ENCODE measurements at places on chromosomes 3 and 15.
A peak's percentile ranks its signal among the peaks of the same experiment; 100 is the strongest.

DNA sequence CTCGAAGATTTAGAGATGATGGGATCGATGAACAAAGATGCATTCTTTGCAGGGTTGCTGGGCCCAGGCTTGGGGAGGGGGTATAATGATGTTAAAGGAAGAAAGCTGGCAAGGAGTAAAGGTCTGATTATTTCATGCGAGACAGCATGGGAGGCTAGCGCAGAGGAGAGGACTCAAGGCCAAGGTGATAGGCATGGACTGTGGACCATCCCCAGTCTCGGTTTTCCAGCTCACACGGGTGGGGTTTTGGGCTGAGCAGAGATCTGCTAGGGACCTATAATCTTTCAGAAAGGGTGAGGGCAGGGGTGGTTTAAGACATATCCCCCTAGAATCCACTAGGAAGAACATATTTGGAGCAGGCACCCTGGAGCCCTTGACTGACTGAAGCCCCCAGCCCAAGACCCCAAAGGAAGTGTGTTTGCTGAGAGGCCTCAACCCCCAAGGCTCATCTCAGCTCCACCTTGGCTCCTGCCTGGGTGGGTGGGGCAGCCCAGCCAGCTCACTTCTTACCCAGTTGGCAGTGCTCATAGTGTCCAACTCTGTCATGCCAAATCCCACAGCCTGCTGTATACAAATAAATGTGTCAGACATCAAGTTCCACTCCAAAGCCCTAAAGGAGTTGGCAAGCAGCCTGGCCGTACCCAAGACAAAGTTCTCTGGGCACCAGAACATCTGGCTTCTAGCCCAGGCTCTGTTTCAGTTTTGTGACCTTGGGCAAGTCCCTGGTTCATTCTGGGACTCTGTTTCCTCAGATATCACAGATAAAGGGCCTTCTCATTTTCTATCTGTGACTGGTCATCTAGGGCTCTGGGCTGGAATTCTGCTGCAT is 17.9 kb downstream of the ACSBG1 start:
- no peak for DNase-seq

DNA sequence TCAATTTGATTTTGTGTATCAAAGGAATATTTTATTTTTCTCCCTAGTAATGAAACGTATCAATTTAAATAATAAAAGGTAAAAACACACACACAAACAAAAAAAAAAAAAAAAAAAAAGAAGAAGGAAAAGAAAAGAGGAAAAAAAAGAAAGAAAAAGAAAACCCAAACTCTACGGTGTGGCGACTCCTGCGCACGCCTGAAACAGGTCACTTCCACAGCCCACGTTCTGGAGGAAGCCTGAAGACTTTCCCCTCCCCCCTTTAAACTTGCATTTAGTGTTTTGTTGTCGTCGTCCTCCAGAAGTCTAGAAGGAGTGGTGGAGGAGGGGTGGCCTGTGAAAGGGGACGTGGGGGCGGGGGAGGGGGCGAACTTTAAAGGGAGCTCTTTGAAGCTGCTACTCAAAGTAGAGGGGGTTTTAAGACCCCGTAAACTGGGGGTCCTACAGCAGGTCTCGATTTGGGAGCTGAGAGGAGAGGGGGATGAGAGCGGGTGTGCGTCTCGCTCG is 2.3 kb upstream of the TLE3 start:
- DNase-seq = no peak

DNA sequence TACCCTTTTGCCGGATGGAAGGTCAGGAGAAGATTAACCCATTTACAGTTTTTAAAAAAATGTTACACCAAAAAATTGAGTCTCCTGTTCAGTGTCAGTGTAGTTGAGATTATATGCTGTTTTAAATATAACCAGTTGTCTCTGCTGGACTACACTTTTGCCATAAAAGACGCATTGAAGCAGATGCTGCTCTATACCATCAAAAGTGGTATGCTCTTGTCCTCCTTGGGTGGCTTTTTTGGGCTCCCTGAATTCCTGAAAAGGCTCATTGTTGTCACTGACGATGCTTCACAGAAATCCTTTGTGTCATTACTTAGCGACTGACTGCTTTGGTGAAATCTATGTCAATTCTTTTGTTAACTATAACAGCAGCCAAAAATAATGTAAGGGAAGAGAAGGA is 133.9 kb upstream of the SKOR1 start:
- DNase-seq = no peak

- DNase-seq = no peak
These were observed 71.2 kb upstream of the IQSEC1 start for GRCh38 chr3:13144163-13145023.

DNA sequence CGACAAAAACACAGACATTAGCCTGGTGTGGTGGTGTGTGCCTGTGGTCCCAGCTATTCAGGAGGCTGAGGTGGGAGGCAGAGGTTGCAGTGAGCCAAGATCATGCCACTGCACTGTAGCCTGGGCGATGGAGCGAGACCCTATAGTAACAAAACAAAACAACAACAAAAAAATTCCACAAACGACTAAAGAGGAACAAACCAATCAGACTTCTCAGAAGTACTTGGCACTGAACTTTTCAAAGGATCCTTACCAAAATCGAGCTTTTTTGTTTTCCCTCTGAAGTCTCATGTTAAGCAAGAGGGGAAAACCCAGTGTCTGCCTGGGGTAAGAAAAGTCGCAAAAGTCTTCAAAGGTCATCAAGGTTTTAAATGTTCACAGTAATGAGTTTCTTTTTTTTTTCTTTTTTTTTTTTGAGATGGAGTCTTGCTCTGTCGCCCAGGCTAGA is 30.1 kb upstream of the TFRC start:
- no peak for DNase-seq

- no peak for DNase-seq
These were observed 2.3 kb downstream of the MELTF start for GRCh38 chr3:197027151-197027895.

DNA sequence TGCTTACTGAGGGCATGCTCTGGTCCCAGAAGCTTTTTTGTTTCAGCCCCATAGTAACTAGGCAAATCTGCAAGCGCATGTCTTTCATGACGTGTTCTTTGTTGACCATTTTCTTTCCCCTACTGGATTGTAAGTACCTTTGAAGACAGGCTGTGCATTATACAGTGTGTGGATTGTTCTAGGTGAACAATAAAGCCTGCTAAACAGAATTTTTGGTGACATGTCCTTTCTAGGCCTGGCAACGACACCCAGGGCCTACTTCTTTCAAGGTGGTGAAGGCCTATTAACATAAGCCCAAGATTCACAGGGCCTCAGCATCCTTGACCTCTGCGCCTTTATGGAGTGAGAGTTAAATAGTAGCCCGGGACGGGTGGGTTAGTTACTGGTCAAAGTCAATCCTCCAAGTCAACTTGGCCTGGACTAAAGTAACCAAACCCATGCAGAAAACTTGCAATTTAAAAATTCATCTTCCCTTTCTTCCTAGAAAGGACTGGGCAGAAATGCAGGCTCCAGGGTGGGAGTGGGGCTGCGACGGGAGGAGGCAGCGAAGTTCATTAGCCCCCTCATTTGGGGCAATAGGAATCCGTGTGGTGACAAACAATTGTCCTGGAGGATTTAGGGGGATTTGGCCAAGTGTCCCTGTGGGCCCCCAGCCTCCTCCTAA is 37.6 kb upstream of the TRIM71 start:
- no peak for DNase-seq

DNA sequence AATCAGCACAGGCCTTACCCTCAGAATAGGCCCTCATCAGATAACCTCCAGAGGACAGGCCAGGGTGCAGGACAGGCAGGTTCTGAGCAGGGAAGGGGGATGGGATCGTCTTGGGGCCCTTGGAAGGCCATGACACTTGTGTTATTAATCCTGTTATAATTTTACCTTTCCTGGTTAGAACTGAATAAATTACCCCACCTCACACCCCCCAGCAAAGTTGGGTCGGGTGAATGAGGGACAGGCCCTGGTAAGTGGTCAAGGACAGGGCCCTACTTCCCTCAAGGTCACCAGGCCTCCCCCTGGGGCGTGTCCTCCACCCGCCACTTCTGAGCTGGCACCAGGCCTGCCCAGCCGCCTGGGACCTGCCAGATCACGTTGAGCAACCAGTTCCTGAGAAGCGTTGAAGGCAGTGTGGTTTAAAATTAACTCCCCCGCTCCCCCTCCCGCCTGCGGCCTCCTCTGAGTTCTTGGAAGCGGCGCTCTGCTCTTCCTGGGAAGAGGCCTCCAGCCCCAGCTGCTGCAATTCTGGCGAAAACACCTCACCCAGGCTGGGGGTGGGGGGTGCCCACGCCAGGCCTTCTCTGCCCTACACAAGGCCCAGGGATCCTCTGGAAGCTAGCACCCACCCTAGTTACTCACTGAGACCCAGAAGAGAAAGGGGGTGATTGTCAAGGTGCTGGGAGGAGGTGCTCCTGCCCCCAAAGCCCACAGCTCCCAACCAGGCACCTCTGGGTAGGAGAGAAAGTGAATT is 10.6 kb downstream of the CISH start:
- peak; percentile 65 for DNase-seq

- no peak for DNase-seq
These were observed 389.1 kb upstream of the SGO1 start for GRCh38 chr3:20575146-20575545.

GRCh38 chr3:106172780-106173179 is 304.0 kb upstream of the CBLB start:
- DNase-seq = no peak

DNA sequence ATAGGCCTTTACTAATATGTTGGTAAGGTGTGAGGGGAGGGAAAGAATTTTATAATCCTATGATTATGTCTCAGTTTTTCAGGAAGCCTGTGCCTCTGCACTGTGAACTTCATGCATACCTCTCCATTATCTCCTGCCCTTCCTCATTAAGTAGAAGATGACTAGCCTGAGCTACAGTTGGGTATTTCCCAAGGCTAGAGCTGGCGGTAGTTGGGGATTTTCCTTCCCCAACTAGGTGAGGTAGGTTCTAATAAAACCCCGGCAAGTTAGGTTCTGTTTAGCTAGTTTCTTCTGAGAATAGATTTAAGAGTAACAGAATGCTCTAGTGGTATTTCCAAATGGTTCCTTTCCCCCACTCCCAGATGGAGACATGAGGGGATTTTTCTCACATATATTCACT is 414.5 kb downstream of the GRM7 start:
- no peak for DNase-seq

GRCh38 chr15:88908123-88908522 is 5.1 kb downstream of the MFGE8 start:
- no peak for DNase-seq

DNA sequence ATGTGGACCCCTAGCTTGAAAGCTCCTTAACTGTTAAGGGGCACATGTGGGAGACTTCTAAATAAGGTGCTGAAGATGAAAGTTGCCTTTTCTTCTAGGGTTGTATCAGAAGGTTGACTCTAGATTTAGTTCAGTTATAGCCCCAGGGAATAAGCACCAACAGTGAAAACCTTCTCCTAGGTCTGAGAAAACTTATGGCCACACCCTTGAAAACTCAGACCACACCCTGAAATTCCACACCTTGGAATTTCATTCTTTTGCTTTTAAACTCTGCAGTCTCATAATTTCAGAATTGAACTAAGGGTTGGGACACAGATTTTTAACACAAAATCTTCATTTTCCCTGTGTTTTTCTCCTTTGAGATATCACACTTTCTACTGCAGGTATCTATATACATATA is 355.8 kb upstream of the IL12A start:
- DNase-seq = no peak

- no peak for DNase-seq
These were observed 10.9 kb downstream of the LRRFIP2 start for GRCh38 chr3:37163262-37164015.

GRCh38 chr3:35537265-35537664 is 102.1 kb upstream of the ARPP21 start:
- no peak for DNase-seq

DNA sequence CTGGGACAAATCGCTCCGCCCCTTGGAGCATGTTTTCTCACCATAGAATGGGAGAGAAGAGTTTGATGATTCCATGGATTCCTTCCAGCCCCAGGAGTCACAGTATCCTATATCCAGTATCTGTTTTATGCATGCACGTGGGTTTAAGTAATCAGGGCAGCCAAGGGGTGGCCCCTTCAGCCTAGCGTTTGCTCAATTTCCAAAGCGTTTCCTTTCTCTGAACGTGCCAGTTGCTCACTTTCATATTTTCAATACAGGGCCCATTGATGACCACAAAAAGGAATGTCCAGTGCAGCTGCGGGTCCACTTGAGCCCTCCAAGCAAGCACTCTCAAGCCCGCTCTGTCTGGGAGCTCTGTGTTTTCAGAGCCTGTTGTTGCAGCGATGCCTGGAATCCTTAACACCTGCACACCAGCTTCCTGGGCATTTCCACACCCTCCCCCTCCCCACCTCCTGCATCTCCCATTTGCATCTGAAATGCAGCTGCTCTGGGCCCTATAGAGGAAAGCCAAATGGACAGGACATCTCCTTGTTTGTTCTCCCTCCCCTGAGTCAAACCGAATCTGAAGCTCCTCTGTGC is 164.3 kb upstream of the LPP start:
- no peak for DNase-seq

DNA sequence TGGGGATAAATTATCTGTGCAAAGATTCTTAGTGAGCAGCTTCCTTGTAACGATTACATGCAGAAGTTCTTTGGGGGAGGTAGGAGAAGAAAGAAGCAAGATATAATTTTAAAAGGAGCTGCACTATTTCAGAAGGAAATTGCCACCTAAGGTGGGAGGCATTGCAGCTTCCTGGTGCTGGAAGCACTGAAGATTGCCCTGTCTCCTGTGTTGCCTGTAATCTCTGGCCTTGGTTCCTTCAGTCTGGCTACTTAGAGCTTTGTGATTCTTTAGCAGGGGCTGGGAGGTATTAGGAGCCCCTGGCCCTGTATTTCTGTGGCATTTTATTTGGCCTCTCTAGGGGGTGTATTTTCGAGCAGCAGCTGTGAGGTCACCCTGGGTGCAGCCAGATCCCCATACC is 35.5 kb downstream of the CACNA2D3 start:
- no peak for DNase-seq

DNA sequence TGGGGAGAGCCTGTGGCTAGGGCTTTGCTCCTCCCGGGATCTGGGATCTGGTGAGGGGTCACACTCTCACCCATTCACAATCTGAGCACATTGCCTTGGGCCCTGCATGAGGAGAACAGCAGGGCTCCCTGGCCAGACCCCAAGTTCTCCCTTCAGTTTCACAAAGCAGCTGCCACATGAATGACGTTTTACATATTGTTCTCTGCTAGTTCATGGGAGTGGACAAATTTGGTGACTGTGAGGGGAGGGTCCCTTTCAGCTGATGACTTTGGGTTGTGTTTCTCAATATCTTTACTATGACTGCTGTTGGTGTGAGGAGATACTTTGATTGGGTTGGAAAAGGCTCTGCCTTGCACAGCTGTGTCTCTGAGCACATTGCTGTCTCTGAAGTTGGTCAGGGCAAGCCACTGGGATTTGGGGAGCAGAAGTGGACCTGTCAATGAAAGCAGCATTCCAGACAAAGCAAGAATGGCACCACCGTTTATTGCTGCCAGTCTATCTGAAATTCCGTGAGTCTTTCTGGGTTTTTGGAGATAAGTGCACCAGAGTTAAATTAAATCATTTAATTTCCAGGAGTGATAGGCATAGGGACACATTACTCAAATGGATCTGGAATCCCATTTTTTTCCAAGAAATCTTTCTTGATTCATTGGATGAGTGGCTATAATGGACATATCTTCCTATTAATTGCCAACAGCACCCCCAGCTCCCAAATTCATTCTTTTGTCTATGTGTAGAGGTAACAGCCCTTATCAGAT is 10.3 kb downstream of the TIMP4 start:
- DNase-seq = no peak

GRCh38 chr3:25664812-25665314 is at the start of gene TOP2B:
TSS of gene TOP2B (minus strand) at chr3:25664907. CDS start at chr3:25664297, 610 bp downstream.
- DNase-seq = peak; percentile 88
